CD8-positive, alpha-beta memory T cell (primary cell): ENCODE measurements at places on chromosomes 12 and 14.

DNA sequence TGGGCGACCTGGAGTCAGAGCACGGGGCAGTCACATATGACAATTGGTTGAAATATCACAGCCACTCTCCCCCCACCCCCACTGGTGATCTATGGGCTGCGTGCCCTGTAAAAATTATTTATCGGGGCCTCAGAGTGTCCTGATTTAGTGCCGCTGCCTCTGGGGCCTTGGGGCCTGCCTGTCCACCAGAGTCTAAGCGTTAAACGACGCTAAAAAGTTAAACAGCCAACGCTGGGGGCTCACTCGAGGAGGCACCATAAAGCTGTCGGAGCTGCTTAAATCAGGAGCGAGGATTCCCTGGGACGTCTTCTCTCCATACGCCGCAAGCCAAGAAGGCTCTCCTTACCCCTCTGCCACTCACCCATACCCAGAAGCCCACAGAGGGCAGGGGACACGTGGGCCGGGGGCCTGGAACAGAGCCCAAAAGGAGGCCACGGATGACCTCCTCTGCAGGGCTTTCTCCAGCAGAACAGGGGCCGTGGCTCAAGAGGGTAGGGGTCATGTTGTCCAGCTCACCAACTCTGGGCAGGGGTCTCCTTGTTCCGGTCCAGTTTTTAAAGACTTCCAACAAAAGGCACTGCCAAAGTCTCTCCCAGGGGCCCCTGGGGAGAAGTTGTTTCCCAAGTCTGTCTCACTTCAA, 42.2 kb downstream of the SMUG1 start:
- DNase-seq: no peak

GRCh38 chr12:7869137-7869536, 3.6 kb downstream of the SLC2A14 start:
- no peak for DNase-seq

- no peak for DNase-seq
These were observed 18.0 kb upstream of the PLEKHG3 start for GRCh38 chr14:64686282-64686615.

GRCh38 chr12:132144810-132145168, 532 bp downstream of the NOC4L start:
- no peak for DNase-seq

DNA sequence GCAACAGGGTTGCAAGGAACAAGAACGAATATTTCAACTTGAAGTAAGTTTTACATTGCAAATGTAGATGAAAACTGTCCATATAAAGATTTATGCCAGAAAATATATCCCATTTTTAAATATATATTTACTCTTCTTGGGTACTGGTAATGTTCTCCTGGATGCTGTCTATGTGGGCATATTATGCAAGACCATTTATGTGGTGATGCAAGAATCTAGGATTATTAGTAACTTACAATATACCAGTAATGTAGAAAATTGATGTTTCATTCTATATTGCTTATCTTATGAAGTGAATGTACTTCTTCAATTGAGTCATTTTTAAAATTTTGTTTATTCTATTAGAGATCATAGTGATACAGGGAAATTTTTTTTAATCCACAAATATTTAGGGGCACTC, 25.1 kb downstream of the FGFR1OP2 start:
- no peak for DNase-seq

DNA sequence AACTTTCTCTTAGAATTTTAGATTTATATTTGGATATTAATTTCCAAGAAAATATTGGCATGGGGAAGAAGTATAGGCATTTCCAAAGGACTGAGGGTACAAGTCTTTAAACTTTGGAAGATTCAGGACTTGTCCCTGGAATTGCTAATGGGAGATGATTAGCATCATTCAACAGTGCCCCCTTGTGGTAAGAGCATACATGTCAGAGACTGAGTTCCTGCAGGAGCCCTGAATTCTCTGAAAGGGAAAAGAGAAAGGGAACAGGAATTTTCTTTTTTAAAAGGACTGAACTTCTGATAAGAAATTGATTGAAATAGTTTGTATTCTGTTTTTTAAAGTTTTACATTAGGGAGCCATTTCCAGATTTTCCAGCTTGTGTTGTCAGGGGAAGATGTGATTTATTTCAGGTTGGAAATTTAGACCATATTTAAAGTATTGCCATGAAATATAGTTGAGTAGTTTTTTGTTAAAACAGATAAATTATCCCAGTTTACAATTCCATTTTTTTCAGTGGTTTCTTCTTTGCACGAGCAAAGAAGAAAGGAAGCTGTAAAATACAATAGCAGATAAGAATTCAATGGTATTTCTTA, 44.0 kb upstream of the REP15 start:
- DNase-seq: no peak

GRCh38 chr14:66015071-66015780, 470.9 kb upstream of the CCDC196 start:
- DNase-seq: no peak
